ENCODE measurements at places on chromosomes 13 and 19.

GRCh38 chr13:90246687-90247345 lies 1100.7 kb upstream of the MIR17HG start:
- DNase-seq: no peak

GRCh38 chr13:101727118-101727517 lies 274.6 kb downstream of the ITGBL1 start:
- DNase-seq: no peak

- DNase-seq: no peak
These were observed 45.5 kb downstream of the SAE1 start for GRCh38 chr19:47176071-47176626.

- no peak for DNase-seq
These were observed 25.2 kb downstream of the KCTD15 start for GRCh38 chr19:33821871-33822270.

DNA sequence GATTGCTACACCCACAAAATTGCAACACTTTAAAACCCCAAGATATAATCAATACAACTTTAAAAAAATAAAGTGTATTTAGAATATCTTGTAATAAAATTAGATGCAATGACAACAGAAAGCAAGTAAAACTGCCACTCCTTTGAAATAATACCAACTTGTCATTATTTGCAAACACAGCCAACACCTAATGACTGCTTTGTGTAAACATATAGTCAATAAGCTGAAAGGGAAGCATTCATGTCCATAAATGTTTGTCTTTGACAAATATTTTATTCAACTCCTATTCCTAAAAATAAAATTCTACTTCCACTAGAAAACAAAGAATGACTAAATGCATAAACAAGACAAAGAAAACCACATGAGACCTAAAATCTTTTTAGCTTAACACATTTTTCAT lies 6.6 kb downstream of the SMAD9 start:
- DNase-seq: no peak

GRCh38 chr13:54402495-54402894 lies 1373.9 kb downstream of the OLFM4 start:
- no peak for DNase-seq

DNA sequence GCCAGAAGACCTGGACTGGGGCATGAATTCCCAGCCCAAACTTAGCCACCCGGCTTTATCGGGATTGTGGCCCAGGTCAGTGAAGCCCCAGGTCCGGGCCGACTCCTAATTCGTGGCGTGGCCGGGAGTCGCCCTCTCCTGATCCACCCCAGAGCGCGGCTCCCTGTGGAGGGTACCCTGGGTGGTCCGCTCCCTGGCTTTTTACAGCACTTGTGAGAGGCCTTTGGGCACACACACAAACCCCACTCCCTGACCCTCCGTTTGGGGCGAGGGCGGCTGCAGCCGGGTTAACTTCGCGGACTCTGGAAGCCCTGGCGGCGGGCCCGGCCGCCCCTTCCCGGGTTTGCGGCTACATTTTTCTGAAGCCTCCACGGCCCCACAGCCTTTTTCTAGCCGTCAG lies 56.4 kb downstream of the ZNF568 start:
- DNase-seq: no peak

DNA sequence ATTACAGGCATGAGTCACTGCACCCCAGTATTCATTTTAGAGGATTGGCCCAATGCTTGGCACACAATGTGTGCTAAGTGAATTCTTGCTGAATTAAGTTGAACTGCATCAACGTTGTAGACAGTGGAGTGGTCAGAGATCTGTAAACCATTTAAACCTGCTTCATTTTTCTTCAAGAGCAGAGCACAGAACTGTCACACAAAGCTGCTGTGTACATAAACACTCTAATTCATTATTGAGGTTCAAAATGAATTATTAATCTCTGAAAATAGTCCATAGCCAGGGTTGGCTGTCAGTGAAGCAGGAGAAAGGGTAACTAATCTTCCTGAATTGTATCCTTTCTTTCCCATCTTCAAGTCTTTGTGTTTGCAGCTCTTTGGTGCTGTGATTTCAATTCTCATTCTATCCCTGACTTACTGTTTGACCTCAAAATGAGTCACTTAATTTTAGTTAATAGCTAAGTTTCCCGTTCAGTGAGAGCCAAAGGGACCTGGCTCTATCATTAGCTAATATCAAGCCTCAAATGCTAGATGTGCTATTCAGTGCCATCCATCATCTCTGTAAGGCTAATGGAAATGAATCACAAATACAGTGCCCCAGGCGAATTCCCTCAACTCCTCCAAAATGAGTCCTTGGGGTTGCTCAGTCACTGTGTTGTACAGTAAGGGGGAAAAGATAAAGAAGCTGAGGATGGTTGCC lies 77.0 kb upstream of the TSC22D1 start:
- no peak for DNase-seq

GRCh38 chr19:49135686-49136085 lies 16.3 kb downstream of the PPFIA3 start:
- no peak for DNase-seq

- no peak for DNase-seq
These were observed 610.6 kb upstream of the ATXN8OS start for GRCh38 chr13:69496981-69497380.

DNA sequence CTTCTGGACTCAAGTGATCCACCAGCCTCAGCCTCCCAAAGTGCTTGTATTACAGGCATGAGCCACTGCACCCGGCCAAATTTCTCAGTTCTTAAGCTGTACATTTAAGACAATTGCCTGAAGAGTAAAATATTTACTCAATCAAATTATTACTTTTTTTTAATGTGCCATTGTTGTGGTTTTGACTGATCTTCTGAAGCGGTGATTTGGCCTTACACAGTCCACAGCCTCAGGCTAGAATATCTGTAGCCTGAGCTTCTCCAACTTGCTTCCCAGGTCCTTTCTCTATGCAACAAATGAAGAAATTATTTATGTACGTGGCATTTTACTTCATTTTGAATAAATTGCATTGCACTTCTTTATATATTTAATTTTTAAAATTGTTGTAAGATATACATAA lies 281.3 kb downstream of the KLF5 start:
- DNase-seq: no peak

GRCh38 chr13:78827471-78827870 lies 168.5 kb upstream of the OBI1 start:
- no peak for DNase-seq

GRCh38 chr13:88066847-88067246 lies 395.7 kb downstream of the SLITRK5 start:
- DNase-seq: no peak

DNA sequence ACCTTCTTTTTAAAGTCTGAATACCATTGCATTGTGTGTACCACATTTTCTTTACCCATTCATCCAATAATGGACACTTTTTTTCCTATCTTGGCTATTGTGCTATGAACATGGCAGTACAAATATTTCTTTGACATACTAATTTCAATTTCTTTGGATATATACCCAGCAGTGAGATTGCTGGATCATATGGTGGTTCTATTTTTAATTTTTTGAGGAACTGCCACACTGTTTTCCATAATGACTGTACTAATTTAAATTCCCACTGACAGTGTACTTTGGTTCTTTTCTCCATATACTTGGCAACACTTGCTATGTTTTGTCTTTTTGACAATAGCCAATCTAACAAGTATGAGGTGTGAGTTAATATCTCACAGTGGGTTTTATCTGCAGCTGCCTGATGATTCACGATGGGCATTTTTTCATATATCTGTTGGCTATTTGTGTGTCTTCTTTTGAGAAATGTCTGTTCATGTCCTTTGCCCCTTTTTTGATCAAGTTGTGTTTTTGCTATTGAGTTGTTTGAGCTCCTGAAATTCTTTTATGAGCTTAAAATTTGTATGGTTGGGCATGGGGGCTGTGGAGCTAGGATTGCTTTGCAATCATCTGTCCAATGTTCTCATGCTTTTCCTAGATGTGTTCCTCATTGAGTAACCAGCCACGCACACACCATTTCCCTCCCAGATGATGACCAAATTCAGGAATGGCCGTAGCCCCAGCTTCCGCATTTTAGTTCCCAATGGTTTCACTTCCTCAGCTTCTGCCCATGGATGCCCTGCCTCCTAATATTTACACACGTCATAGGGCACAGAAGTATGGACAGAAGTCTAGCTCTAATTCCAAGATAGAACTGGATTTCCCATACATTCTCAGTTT lies 380.0 kb upstream of the SGCG start:
- DNase-seq: peak; percentile 19

DNA sequence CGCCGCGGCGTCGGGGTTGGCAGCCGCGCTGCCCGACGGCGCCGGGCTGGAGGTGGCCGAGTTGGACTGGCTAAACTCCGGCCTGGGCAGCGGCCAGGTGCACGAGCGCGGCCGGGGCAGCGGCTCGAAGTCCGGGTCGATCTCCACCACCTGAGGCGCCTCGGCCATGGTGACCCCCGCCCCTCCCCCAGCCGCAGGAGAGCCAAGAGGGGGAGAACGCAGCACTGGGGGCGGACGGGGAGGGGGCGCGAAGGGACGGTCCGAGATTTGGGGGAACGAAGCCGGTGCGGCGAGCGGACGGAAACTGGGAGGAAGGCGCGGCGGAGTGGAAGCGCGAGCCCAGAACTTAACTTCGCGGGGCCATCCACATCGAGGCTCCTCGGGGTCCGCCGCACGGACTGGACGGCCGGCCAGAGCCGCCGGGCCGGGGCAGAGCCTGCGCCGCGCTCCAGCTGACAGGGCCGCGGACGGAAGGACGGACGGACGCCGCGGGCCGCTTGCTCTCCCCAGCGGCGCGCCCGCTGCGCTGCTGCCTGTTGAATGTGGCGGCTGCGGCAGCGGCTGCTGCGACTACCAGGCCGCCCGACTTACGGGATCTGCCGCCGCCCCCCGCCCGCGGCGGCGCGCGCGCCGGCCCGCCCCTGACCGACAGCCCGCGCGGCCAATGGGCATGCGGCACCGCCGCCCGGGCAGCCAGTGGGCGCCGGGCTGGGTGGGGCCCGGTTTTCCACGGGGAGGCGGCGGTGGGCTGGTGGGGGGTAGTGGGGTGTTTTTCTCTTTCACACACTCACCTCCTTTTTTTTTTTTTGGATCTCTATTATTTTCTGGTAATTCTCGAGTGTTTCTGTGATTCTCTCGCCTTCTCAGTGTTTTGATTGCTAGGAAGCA lies at the start of gene FOXO1:
FOXO1 (minus strand) TSS at position 597 of the 888 bp plus-strand sequence; CDS start at position 168, 429 bp downstream.
- DNase-seq: peak; percentile 88

DNA sequence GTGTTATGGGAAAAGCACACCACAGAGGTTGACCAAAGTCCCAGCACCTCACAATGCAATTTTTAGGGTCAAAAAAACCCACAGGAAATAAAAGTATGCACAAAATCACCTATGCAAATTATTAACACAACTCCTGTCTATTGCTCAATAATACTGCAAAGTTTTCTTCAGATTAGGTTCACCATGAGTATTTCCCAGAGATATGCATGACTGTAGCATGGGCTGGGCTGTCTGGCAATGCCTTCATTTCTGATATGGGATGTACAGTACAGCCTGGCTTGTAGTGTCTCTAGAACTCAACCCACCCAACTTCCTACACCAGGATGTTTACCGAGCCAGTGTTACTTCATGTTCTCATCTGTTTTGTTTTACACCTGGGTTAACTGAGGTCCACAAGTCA lies 698.7 kb upstream of the ARGLU1 start:
- DNase-seq: no peak

Data from colonic mucosa (tissue), 4 donors.